ENCODE measurements at places on chromosomes 1 and 21.

GRCh38 chr21:45313682-45314081 lies 26.0 kb upstream of the POFUT2 start:
- no peak for DNase-seq

DNA sequence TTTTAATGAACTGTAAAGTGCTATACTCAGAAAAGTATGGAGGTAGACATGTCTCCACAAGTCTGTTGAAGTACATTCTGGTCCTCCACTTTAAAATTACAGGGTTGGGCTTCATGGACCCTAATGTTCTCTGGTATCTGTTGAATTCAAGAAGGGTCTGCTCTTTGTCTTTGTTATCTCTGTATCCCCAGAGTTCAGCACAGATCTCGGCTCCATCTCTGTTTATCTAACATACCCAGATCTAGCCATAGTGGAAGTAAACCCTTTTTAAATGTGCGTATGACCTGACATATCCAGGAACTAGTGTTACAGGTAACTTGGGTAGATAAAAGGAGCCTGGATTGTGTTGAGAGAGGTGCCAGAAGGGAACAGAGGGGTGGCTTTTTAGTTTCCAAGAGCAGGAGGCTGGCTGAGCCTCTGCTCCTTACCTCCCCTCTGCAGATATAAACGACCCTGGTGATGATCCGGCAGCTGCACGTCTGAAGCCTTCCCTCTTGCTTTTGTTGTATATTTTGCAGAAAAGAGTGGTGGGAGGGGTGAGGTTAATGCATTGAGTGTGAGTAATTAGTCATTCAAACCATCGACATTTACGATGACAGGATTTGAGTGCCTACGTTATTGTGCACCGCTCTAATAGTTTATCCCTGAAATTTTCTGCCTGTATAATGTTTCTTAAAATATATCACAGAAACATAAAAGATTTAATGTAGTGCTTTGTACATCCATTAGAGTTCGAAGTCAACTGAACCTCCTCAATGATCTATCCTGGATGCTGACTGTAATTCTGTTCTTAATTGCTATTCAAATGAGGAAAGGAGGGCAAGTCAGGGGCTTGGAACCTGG lies 30.8 kb downstream of the ELAVL4 start:
- DNase-seq: no peak

GRCh38 chr1:58248072-58248471 lies 298.5 kb downstream of the OMA1 start:
- no peak for DNase-seq

- no peak for DNase-seq
Observed at GRCh38 chr1:14791654-14792053, 193.2 kb downstream of the KAZN start.

DNA sequence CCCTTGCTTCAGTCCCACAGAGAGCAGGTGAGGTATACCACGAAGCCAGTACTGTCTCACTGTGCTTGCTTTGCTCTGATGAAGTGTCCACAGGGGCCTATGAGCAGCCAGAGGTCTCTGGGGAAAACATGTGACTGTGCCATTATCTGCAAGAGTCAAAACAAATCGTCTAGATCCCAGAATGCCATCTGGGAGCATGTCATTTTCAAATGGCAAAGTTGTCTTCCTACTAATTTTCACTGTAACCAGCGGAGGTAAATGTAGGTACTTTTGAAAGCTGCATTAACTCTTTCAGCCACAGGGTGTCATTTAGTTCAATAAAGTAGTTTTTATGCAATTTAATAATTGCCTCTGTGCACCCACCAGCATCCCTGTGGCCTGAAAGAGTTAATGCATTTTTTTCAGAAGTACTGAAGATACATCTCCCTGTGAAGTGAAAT lies 173.6 kb upstream of the SGIP1 start:
- no peak for DNase-seq

DNA sequence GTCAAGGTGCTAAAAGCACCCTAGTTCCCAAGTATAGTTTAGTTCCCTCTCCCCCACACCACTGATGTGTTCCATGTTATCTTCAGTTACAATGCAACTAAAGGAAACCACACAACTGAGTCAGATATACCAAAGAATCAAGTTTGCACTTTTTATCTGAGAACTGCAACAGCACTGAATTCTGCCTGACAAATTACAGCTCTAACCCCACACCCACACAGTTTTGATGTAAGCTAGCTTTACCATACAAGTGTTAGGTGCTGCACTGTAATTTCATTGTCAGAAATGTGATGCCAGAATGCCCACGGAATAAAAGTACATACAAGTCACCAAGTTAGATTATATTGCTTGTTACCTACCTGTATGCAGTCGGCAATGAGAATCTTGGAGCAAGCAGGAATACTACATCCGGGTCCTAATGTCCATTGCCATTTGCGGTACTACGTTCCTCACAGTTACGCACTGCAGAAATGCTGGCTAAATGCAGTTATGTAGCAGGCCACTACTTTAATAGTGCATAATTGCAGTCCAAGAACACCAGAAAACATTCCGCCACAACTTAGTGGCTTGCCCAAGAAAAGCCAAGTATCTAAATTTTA lies 12.1 kb downstream of the SFPQ start:
- DNase-seq: no peak

- no peak for DNase-seq
Observed at GRCh38 chr1:24190983-24191461, 3.9 kb upstream of the IFNLR1 start.

GRCh38 chr1:99180915-99181314 lies 83.4 kb upstream of the PLPPR4 start:
- DNase-seq: no peak

GRCh38 chr1:54857746-54858561 lies 29.0 kb downstream of the DHCR24 start:
- DNase-seq: peak; percentile 51

All from fibroblast of skin of abdomen (primary cell).